T-helper 1 cell (primary cell): ENCODE measurements at places on chromosomes 2 and 18.

GRCh38 chr2:235640926-235641723 lies 147.3 kb downstream of the AGAP1 start:
- no peak for DNase-seq

- DNase-seq: no peak
These were observed 102.7 kb upstream of the SMAD2 start for GRCh38 chr18:48032876-48033789.

DNA sequence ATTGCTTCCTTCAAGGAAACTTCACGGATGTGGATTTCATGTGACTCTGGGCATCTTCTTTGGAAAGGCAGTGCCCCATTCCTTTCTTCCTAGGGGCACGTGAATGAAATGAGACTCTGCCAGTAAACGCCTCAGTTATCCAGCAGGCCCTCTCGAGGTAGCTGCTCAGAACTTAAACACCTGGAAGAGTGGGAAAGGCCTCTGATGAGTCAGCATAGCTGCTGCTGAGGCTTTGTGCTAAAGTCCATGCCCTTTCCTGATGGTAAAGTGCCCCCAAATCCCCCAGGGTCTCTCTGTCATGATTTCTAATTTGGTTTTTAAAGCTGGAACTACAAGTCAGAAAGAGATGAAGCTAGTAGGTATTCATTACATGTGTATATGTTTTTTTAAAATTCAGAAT lies 3.8 kb downstream of the SLC1A4 start:
- DNase-seq: no peak

DNA sequence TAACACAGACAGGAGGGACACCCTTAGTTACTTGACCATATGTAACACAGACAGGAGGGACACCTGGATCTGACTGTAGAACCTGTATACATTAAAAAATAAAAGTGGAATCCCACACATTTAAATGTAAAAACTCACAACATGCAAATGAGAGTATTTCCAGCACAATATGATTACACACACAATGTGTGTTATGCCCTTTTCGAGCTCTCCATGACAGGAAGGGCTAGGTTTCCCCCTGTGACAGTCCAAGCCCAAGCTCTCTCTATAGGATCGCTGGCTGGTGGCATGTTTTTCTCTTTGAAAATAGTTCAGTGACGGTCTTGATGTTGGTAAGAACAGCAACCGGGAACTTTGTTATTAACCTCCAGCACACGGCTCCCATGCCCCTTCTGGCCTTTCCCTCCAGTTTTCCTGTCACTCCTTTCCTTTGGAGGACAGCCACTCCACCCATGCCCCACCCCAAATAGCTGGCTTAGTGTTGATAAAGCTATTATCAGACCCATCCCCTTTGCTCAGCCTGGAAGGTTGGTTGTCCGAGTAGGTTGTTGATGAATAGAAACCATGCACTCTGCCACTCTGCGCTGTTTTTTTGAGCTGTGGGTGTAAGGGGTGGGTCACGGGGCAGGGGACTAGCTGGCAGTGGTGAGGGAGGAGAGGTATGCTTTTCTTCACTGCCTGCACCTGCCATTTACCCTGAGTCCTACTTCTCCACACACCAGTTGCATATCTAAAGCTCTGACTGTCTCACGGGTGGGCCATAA lies 2.7 kb downstream of the RASGRP3 start:
- DNase-seq: no peak

- DNase-seq: no peak
These were observed 3.0 kb downstream of the PLEK start for GRCh38 chr2:68367953-68368653.

GRCh38 chr2:127953128-127953718 lies 67.5 kb upstream of the AMMECR1L start:
- no peak for DNase-seq

- no peak for DNase-seq
These were observed 334.5 kb downstream of the SMAD2 start for GRCh38 chr18:47595831-47596501.

GRCh38 chr2:191870744-191871143 lies 23.9 kb upstream of the CAVIN2 start:
- DNase-seq: no peak
